ENCODE measurements at places on chromosomes 2 and 18.

DNA sequence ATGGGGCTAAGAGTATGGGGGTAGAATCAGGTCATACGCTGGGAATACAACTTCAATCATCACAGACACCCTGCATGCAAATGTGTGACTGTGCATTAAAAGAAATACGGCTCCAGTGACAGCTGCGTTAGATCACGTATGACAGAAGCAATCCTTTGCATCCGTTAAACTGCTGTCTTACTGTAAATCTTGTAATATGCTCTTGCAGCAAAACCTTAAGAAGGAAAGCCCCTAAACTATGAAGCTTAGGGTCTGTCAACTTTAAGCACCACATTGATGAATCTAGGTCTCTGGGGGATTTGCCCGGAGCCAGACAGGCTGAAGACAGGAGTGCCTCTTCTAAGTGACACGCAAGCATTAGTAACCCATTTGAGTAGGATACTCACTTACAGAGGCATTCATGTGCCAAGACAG lies 84.7 kb upstream of the EML6 start:
- DNase-seq, result no peak

DNA sequence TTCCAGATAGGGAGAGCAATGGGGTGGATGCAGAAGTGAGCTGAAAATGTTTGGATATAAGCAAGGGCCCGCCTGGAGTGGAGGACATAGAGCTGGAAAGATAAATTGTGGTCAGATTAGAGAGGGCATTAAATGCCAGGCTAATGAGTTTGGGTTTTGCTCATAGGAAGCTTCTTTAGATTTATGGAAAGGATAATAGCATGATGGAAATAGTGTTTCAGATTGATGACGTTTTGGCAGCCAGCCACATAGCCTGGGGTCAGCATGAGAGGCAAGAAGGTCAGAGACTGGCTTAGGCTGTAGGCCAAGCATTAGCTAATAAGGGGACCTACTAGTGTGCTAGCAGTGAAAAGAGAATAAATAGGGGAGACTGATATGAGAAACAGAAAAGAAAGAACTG lies 321.6 kb downstream of the STK39 start:
- DNase-seq, result no peak

- DNase-seq, result no peak
Observed at GRCh38 chr18:26777351-26778053, 88.0 kb downstream of the AQP4 start.

DNA sequence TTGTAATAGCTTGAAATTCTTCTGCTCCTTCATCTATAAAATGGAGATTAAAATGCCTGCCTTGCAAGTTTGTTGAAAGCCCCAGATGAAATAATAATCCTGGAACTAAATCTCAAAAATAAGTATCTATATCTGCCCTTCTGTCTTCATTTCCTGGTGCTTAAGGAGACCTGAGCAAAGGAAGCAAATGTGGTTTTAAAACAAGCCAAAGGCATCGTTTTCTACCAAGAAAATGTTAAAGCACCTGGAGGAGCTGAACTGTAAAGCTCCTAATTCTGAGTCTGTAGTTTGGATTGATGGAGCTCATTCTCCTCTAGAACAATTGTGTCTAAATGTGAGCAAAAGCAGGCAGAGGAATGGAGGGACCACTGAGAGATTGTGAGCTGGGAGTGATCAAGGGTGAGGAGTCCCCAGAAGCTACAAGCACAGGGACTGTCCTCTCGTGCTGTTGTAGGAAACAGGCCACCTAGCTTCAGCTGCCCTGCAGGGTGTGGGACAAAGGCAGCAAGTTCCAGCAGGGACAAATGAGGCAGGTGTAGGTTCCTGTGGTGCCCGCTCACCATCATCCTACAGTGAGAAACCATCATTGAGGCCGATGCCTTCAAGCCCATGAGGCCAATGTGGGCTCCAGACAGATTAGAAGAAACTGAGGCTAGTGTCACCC lies 420.7 kb upstream of the TRIB2 start:
- no peak for DNase-seq

- DNase-seq, result no peak
Observed at GRCh38 chr2:120155308-120155707, 67.9 kb downstream of the TMEM185B start.

DNA sequence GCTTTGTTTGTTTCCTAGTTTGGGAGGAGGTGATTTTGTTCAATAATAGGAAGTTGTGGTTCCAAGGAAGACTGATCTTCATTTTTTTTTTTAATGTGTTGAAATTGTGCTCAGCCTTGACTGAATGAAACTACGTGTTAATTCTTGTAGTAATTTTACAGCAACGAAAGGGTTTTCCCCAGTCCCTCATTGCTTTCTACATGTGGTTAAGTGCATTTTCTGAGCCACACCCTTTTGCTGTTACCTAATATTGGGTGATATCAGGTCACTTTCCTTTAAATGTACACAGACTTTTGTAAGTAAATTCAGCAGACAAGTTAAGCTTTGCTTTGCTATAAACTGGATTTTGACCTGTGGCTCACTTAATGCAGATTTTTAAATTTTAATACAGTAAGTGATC lies 73.6 kb downstream of the OTX1 start:
- no peak for DNase-seq

- no peak for DNase-seq
Observed at GRCh38 chr2:236526455-236527158, 43.0 kb upstream of the ACKR3 start.

DNA sequence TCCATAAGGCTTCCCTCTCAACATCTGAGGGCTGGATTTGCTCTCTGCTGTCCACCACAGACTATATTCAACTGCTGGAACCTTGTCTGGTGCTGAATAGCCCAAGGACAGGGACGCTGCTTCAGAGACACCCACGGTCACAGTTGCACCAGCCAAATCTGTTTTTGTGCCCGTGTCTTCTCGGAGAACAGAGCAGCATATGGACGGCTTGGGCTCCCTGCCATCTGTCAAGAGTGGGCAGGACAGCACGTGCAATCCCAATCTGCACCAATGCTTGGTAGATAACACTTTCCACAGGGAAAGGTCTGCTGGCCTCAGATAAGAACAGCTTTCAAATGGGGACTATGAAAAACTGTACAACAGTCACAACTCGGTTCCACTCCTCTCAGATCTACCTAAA lies 466.1 kb downstream of the TGIF1 start:
- DNase-seq, result no peak

DNA sequence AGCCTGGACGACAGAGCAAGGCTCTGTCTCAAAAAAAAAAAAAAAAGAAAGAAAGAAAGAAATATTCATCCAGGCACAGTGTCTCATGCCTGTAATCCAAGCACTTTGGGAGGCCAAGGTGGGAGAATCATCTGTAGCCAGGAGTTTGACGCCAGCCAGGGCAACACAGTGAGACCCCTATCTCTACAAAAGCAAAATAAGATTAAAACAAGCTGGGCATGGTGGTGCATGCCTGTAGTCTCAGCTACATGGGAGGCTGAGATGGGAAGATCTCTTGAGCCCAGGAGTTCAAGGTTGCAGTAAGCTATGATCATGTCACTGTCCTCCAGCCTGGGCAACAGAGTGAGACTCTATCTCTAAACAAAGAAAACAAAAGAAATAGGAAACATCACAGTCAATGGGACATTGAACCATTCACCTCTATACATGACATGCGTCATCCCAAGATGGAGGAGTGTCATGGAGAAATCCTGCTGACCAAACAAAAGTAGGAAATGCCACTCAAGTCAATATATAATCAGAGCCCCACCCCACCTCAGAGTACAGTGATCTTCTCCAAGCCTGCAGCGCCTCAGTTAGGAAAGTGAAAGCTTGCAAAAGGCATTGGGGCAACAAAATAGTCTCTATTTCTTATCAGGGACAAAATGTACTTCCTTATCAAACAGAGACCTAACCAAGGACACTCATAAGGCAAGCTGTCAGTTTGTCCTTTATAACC lies 9.8 kb downstream of the FEV start:
- DNase-seq, result no peak

- no peak for DNase-seq
Observed at GRCh38 chr18:51438797-51439350, 241.4 kb upstream of the MEX3C start.

DNA sequence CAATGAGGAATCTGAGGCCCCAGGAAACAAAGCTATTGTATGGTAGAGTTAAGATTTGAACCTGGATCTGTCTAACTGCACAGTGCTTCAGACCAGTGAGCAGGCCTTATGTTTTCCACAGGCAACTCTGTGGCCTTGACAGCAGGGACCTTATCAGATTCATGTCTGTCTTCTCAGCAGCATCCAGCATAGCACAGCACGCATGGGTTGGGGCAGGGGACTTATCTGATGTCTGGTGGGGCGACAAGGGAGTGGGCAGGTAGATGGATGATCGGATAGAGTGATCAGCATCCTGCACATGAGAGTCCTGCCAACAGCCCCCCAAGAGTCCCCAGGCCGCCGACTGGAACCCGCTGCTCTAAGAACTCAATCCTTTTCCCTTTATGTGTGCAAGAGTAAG lies 28.7 kb upstream of the KCNF1 start:
- no peak for DNase-seq

GRCh38 chr2:235478609-235479008 lies 15.2 kb upstream of the AGAP1 start:
- no peak for DNase-seq

- DNase-seq, result no peak
Observed at GRCh38 chr2:17892770-17893534, 14.5 kb downstream of the KCNS3 start.

DNA sequence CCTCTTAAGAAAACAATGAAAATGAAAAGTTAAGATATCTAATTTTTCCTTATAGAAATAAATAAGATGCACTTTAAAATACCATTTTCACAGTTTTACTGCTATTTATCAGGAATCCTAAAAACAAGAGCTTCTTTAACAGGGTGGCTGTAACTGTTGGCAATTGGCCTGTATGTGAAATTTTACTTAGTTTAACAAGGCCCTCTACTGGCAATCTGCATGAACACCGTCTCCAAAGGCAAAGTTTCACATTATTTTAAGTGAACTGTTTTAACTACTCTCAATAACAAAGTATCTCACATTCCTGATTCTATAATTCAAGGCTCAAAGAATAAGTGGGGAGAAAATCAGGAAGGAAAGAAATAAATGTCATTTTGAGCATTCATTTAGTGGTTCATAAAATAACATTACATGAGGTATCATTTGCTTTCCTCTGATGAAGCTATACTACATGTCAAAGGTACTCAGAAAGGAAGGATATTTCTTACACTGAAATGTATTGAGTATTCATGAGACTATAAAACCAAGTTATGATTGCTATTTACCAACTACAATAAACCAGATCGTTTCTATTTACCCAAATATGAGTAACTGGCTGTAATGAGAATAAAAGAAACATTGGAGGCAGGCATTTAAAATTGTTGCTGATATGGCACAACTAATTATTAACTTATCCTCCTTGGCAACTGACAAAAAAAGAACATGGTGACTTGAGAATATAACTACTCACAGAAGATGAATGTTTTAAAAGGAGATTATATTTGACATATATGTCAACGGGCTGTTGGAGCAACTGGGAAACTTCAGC lies 7.0 kb downstream of the NCKAP5 start:
- DNase-seq, result no peak

DNA sequence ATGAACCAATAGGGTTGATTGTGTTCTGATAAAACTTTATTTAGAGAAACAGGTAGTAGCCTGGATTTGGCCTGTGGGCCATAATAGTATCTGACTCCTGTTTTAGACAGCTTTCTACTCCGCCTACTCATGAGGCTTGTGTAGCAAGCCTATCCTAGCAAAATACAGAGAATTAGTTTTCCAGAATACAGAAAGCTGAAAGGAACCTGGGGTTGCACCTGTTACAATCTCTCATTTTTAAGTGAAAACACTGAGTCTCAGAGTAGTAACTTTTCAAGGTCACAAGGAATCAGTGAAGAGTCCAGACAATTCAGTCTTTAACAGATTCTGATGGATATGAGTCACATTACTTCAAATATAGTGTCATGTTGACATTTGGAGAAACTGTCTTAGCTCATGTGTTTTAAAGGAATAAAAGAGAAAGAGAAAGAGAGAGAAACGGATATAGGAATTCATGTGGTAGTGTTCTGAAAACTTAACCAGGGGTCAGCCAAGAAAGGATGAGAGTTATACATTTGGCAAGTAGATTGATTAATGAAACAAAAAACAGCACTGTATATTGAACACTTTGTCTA lies 17.0 kb downstream of the ARHGAP28 start:
- DNase-seq, result no peak

- DNase-seq, result no peak
Observed at GRCh38 chr18:48037481-48038271, 107.2 kb upstream of the SMAD2 start.

GRCh38 chr2:605674-606608 lies 71.3 kb downstream of the TMEM18 start:
- DNase-seq, result no peak

DNA sequence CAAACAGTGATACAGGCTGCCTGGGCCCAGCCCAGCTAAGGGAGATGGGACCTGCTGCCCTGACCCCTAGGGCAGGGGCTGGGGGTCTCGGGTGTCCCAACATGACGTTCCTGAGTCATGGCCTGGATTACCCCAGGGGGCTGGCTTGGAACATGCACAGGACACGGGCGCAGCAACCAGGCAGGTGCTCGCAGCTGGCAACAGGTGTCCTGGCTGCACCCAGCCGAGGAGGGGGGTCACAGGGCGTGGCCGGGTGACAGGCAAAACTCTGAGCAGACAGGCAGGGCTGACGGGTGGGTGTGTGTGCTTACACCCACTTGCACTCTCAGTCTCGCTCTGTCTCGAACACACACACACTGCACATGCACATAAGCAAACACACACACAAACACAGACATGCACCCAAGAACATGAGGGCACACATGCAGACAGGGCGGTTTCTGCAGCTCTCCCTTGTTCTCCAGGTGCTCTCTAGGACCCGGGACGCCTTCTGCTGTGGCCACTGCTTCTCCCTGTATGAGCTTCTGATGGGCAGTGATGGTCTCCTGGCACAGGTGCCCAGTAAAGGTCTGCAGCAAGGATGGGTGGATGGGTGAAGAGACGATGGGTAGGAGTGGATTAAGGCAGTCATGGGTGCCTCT lies 33.7 kb upstream of the TAF1B start:
- no peak for DNase-seq

DNA sequence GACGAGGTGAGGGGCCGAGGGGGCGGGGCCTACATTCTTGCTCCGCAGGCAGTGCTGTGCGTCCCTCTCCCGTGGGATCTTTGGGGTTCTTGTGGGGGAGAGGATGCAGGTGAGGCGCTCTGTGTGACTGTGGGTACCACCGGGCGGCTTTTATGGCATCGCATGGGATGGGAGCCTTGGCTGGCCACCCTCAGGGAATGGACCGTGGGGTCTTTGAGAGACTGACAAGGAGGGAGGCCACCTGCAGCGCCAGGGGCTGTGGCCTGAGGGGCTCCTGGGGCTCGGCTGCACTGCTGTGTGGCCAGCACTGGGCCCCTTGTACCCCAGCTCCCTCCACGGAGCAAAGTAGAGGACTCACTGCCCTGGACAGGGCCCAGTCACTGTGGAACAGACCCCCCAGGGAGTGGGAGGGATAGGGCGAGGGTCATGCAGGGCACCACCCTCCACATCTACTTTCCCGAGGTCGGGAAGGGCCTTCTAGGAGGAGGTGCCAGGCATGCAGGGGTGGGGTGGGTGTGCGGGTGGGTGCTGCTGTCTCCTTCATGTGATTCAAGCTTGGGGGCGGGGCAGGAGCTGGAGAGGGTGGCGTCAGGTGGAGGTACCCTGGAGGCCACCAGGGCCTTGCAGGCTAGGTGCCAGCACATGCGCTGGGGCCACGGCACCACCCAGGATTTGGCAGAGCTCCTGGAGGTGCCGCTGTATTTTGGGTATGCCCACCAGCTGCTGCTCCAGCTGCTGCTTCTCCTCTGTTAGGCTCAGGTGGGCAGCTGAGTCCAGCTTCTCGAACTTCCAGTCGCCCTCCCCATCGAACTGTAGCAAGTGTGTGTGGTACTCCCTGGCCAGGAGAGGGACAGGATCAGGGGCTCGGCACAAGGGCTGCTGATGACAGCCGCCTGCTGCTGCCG lies 1072.4 kb downstream of the RPIA start:
- no peak for DNase-seq
